ENCODE measurements at places on chromosomes 12 and 14. TPM values are rescaled to one million over a fixed set of nuclear protein-coding genes. Genes with fewer than 3 reads are reported as not detected.

DNA sequence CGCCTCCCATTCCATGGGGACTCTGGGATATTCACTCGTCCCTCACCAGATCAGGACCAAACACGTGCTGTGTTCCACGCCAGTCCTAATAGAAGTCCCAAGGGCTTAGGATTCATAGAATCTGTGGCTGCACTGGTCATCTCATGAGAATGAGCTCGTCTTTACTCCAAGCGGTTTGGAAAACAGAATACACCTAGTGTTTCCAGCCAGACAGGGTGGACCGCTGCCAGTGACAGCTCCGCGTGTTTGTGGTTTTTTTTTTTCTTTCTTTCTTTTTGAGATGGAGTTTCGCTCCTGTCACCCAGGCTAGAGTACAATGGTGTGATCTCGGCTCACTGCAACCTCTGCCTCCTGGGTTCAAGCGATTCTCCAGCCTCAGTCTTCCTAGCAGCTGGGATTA, 75.1 kb downstream of the GLT1D1 start:
- DNase-seq = no peak
- no peaks in the 10 kb centered on the region for H3K36me3 ChIP-seq
- H3K4me3 ChIP-seq = no peak overlapping the region
- no peaks in the 10 kb centered on the region for H3K4me1 ChIP-seq

- H3K36me3 ChIP-seq = no peaks in the 10 kb centered on the region
- no peak overlapping the region for H3K4me3 ChIP-seq
- no peak for DNase-seq
These were observed 34.1 kb downstream of the ACADS start for GRCh38 chr12:120759591-120760348.

DNA sequence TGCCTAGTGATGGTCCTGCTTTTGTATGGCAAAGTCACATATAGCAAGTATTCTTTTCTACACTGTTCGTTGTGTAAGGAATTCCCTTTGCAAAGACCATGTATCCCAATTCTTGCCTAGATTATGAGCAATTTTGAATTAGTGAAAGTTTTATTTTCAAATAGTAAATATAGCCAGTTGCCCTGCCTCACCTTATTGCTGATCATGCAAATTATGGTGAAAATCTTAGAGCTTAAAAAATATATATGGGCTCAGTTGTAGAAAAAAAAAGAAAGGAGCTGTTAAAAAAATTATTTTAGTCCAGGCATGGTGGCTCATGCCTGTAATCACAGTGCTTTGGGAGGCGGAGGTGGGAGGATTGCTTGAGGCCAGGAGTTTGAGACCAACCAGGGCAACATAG, 18.8 kb downstream of the SRP54 start:
- H3K27ac ChIP-seq = no peak overlapping the region
- peaks cover 37% of the 10 kb centered on the region for H3K36me3 ChIP-seq
- no peaks in the 10 kb centered on the region for H3K27me3 ChIP-seq
- no peaks in the 10 kb centered on the region for H3K4me1 ChIP-seq

The HCAR3 gene
- not detected for total RNA-seq

DNA sequence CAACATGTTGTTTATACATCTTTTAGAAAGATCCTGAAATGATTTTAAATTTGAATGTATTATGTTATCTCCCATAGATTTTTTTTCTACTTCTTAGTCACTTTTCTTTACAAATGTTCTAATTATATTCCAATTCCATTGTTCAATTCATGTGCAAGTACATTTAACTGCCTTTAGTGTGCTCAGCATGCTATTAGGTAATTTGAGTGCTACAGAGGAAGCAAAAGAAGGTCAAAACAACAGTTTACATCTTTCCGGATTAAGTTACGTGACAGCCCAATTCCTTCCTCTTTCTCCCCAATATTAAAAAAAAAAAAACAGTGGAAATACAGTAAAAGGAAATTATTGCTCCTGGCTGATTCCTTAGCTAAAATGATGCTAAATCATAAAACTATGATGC, 98.3 kb downstream of the RTN1 start:
- no peak overlapping the region for H3K4me3 ChIP-seq
- no peaks in the 10 kb centered on the region for H3K4me1 ChIP-seq
- no peaks in the 10 kb centered on the region for H3K27me3 ChIP-seq
- no peak for DNase-seq
- H3K27ac ChIP-seq = no peak overlapping the region
- no peaks in the 10 kb centered on the region for H3K36me3 ChIP-seq
